ENCODE measurements at places on chromosomes 2 and 18.

DNA sequence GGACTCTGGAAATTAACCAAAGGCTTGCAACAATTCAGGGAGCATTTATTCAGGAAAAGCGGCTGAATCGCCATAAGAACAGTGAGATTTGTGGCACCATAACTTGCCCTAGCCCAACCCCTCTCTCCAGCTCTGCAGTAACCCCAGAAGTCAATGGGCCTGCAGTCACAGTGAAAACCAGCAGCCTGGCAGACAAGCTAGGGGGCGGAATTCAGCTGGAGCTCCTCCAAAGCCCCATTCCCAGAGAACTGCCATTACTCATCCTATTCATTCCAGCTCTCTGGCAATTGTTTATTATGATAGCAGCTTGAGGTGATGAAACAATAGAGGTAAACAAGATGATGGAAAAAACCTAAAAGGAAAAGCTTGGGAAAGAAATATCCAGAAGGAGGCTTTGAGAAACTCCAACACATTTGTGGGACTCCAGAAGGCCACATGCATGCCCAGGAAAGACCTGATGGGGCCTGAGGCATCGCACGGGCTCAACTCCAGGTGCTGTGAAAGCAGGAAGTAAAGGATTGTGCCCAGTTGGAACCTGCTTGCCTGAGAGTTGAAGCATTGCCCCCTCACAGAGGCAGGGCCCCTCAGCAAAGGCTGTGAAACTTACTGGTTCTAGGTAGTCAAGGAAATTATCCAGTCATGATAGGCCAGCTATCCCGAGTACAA, 126.7 kb downstream of the TWIST2 start:
- DNase-seq: no peak

GRCh38 chr18:25834061-25834460, 256.4 kb downstream of the SS18 start:
- no peak for DNase-seq

DNA sequence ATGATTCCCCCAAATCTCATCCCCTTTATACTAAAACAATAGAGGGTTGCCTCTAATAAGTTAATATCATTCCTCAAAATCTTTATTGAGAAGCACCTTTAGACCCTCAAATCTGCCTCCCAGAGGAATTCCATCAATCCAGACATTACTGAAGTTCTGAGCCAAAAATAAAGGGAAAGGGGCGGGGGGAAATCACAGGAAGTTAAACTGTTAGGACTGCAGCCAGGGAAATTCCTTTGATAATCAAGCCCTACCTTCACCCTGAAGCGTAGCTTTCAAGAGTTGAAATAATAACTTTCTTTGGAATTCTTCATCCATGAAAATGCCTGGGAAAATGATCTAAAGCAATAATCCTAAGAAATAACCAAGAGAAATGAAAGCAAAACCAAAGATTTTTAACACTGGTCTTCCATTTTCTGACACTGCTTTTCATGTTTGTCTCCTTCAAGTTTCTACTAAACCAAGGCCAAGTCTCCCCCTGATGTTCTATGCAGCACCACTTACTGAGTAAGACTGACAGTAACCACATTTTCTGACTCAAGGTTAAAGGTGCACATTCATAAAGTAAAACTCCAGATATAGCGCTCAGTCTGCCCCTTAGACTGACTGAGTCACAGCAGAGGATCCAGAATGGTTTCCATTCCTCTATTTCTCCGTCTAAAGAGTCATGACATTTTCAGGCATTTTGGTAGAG, 78.2 kb downstream of the TCF4 start:
- no peak for DNase-seq

DNA sequence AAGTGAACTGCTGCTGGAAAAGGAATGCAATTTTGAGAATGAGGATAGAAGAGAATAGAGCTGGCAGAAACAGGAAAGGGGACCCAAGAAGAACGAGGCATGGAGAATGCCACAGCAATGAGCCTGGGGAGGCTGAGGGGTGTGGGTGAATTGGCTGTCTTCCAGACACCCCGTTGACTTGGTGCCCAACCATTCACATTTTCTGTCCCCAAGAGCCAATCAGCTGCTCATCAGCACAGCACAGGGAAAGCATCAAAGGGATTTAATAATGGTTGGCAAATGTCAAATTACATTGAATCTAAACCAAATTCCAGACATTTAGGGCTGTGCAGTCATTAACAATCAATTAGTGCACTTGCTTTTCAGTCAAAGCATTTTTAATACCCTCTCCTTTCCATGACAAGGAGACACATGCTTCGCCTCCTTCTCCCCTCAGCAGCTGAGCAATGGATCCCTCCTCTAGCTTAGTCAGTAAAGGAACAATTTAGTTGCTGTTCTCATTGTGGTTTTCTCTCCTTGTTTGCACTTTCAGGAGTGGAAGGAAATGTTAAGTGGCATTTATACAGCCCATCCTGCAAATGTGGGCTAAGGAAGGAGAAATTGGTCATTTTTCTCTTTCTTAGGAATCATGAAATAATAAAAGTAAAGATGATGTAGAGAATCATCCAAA, 98.8 kb downstream of the KLF7 start:
- DNase-seq: no peak

- no peak for DNase-seq
Measured at GRCh38 chr2:204869132-204869823, 324.0 kb downstream of the PARD3B start.

DNA sequence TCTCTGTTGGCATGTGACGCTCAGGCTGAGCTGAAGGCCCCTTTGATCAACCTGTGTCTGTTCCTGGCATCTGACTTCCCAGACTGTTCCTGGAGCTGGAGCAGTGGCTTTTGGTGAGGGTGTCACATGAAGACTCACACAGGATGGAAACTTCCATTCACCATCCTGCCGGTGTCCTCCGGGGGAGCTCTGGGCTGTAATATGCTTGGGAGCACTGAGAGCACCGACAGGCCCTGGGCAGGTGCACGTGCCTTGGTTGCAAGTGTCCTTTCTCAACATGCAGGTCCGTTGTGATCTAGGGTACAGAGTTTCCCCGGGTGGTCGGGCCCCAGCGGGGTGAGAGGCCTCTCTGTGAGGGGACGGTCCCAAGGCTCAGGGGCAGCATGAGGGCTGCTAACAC, 24.8 kb upstream of the GBX2 start:
- no peak for DNase-seq

DNA sequence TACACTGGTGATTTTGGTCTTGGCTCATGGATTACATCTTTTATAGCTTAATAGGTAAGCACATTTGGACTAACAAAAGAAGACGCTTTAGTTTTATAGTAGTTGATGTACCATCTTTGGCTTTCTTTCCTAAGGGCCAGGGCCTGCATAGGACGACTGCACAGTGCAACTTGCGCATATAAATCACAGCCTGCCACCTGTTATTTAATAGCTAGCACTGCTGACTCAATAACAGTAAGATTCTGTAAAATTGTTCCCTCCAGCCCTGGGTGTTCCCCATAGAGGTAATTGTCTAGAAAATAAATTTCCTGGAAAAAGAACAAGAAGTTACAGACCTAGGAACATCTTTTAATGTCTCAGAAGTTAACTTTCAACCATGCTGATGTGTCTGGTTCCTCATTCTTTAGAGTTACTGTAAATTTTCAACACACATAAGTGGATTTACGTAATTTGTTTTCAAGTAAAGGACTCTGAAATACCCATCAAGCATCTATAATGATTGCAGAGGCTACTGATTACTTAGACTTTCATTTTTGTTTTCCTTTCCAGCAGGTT, 594.2 kb upstream of the NXPH2 start:
- no peak for DNase-seq

GRCh38 chr2:53202063-53202462, 565.5 kb upstream of the CHAC2 start:
- no peak for DNase-seq

GRCh38 chr18:39825485-39826150, 2129.4 kb upstream of the PIK3C3 start:
- no peak for DNase-seq

GRCh38 chr2:149017116-149017985, 21.1 kb upstream of the LYPD6B start:
- DNase-seq: peak; percentile 46

GRCh38 chr2:199742884-199743283, 108.1 kb downstream of the FTCDNL1 start:
- no peak for DNase-seq

DNA sequence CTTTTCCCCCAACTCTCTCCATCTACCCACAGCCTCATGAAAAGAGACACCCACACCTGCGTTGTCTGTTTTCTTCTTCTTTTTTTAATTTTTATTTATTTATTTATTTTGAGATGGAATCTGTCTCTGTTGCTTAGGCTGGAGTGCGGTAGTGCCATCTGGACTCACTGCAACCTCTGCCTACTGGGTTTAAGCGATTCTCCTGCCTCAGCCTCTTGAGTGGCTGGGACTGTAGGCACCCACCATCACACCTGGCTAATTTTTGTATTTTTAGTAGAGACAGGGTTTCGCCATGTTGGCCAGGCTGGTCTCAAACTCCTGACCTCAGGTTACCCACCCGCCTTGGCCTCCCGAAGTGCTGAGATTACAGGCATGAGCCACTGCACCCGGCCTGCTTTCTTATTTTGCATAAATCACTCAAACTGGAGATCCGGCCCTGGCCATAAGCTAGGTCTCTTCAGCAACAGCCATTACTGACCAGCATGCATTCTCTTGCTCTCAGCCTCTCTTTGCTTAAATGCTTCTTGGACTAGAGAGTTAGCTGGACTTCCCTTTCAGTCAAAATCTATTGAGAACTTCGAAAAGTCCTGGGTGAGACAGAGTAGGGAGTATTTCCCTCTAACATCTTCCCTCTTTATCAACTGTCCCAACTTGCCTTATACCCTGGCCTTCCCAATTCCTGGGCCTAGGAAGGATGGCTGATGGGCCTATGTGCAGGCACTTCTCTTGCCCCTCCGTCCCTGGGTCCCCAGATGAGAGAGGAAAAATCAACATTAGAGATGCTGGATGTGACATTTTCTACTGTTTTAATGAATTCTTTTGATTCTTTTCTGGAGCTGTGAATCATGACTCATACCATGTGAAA, 27.3 kb downstream of the MYCN start:
- no peak for DNase-seq

GRCh38 chr2:99422599-99422998, 67.2 kb downstream of the REV1 start:
- no peak for DNase-seq

DNA sequence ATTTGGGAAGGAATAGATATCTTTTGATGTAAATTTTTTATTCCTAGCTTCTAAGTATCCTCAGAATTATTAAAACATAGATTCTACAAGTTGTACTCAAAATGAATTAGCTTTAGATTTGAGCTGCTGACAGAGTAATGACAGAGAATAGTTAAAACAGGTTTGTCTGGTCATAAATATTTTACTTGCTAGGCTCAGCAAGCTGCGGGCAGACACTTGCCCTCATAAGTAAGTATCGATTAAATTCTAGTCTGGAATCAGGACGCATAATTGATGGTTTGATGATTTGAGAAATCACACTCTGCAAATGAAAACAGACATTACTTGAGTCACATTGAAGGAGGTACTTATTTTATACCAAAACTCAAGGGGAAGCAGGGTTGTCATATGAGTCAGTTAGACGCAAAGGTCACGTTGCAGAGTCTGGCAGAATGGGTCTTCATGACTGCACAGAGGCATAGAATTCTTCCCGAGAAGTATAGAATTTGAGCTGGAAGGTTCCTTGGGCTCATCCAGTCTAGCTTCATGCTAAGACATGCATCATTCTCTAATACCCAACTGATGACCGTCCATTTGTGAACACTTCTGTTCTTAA, 27.5 kb downstream of the ARL4C start:
- DNase-seq: no peak

DNA sequence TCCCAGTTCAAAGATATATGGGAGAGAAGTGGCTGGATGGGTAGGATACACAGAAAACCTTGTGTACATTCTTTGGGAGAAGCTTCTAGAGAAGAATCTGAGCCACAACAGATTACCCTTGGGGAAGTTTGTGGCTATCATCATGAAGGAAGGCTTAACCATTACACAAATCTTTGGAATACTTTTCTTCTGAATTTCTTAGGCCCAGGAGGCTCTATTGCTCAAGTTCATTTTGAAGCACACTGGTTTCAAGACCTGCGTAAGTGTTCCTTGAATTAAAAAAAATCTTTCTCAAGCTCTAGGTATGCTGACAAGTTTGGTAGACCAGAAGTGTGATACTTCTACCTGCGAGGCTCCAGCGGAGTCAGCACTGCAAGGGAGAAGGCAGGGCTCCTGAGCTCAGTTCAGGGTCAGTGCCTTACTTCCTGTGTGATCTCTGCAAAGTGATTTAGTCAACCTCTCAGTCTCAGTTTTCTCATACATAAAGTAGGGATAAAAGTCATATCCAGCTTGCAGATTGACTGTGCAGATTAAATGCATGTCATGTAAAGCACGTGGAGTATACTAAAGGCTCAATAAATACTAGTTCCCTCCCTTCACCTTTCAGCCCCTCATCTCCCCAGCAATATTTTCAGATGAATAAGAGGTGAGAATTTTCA, 438.6 kb downstream of the DLGAP1 start:
- no peak for DNase-seq

- peak; percentile 42 for DNase-seq
Measured at GRCh38 chr2:46062637-46063412, 234.4 kb upstream of the EPAS1 start.

- no peak for DNase-seq
Measured at GRCh38 chr2:46013726-46014125, 283.5 kb upstream of the EPAS1 start.

- no peak for DNase-seq
Measured at GRCh38 chr2:46390901-46391395, 88.4 kb upstream of the TMEM247 start.

GRCh38 chr2:6510532-6510931, 355.2 kb downstream of the CMPK2 start:
- no peak for DNase-seq

DNA sequence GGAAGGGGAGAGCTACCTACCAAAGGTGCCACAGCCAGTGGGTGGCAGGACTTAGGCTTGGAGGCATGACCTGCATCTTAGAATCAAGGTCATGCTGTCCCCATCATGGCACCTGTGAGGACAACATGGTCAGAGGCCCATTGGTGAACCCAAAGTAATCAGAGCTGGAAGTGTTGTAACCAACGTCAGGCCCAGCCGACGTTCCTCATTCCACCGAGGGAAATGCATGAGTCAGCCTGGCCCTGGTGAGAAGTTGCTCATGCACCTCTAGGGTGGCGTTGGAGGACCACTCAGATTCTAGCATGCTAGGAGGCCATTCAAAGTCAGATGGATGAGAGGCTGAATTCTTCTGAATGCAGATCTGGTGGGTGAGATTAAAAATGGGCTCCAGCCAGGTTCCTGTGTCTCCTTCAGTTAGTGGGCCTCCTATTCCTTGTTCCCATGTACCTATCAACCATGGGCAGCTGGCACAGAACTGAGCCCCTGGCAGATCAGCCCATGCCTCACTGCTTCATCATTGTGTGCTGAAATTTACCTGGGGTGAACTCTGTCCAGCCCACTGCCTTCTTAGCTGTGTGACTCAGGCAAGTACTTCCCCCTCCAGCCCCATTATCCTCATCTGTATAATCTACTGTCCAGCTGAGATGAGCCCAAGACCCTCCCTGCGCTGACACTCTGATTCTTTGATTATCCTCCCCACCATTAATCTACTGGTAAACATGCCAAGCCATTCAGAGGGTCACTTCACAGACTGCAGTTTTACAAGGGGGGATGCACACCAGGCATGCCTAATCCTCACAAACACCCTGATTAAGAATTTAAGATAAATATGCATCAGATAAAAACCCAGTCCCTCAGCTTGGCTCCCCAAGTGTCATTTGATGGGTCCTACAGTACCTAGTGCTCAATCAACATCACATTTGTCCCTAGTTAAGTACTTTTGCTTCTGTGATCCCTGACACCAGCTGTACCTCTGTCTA, 14.0 kb downstream of the SLC14A2 start:
- no peak for DNase-seq

- DNase-seq: no peak
Measured at GRCh38 chr2:239678666-239679296, 278.0 kb upstream of the HDAC4 start.
